ENCODE measurements at places on chromosomes 5 and 9. TPM values are rescaled to one million over a fixed set of nuclear protein-coding genes. Genes with fewer than 3 reads are reported as not detected.

GRCh38 chr9:97980918-97981845 is 2.0 kb upstream of the ANP32B start:
- DNase-seq = no peak

DNA sequence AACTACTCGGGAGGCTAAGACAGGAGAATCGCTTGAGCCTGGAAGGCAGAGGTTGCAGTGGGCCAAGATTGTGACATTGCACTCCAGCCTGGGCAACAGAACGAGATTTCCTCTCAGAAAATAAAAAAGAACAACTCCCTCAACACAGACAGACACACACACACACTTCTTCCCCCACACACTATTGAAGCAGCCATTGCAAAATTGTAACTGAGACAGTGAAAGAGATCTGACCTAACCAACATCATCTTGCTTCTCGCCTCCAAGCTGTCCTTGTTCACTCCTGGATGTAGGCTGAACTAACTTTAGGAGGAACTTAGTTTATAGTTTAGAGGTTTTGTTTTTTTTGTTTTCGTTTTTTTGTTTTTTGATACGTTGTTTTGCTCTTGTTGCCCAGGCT is 13.0 kb upstream of the PLIN2 start:
- DNase-seq = no peak

DNA sequence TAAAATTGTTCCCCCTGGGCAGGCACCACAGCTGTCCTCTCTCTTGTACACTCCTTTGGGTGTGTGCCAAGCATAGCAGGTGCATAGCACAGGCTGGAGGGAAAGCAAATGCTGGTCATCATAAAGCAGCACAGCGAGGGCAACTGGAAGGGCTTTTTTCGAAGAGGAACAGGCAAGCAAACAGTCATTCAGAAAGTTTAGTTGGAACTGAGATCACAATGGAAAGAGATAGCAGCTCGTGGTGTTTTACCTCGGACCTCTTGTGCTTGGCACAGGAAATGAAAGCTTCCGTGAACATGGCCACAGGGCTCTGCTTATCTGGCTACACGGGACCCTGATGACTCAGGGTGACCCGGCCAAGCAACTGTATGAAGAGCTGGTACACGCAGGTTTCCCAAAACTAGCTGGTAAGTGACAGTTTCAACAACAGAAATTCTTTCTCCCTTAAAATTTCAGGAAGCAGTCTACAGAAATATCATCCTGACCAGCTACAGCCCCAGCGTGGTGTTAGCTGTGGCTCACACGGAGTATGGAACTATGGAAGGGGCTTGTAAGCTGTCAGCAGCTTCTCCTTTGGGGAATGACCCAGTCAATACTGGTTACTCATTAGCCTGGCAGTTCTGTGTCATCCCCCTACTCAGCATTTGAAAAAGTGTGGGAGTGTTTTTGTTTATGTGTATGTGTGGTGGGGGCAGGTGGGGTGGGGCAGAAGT is 48.1 kb downstream of the POC5 start:
- no peak for DNase-seq

DNA sequence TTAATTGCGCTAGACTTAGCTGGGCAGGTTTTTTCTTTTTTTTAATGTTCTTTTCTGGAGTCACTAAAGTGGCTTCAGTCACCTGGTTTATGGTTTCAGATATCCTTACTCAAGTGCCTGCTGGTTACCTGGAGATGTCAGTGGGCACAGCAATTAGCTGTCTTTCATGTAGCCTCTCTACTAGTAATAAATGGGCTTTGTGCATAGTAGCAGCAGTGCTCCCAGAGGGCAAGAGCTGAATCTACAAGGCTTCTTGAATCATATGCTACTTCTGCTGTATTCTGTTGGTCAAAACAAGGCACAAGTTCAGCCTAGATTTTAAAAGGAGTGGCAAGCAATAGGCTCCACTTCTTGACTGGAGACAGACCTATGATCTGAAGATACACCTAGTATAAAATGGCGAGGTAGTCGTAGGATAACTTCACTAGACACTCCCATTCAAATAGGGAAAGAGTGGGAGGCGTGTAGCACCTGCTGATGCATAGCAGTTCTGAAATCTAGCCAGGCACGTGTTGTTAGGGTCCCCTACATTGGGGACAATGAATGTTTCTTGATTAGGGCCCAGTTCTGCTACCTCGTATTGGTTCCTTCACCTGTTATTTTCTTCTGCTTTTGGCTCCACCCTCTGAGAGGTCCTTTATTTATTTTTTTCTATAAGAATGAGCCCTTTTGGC is 7.0 kb downstream of the SCAMP1 start:
- DNase-seq = no peak

- DNase-seq = no peak
Measured at GRCh38 chr9:108099854-108100253, 610.3 kb upstream of the KLF4 start.

GRCh38 chr9:90815183-90815943 is 13.7 kb downstream of the SYK start:
- DNase-seq = no peak

GRCh38 chr5:170769898-170770416 is 13.6 kb upstream of the GABRP start:
- no peak for DNase-seq

DNA sequence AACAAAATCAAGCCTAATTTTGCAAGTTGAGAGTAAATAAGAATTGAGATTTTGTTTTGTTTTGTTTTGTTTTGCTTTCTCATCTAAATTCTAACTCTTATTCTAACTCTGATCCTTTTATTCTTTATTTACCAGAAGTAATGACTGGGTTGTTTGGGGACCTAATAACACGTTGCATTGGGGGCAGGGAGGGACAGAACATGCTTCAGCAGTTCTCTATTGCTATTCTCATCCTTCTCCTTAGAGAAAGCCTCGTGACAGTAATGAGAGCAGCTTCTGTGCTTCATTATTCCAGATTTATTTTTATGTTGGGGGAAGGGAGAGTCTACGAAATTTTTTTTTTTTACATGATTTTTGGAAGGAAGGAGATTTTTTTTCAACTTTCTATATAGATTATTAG is 21.1 kb downstream of the CPEB4 start:
- DNase-seq = peak; percentile 37

GRCh38 chr5:181281077-181281983 is 20.4 kb upstream of the TRIM52 start:
- no peak for DNase-seq

DNA sequence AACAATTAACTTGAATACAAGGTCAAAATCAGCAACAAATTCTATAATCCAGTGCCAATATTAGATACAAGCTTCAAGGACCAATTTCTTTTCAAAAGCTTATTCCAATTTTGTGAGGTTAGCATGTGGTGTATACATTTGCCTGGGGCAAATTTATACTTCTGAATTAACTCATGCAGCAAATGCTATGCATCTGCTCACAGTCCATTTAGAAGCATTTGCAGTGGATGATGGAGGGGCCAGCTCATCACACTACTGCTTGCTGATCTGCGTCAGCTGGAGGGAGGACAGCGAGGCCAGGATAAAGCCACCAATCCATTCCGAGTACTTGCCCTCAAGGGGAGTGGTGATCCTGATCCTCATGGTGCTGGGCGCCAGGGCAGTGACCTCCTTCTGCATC is 474.3 kb upstream of the KIF2A start:
- DNase-seq = no peak

Gene INIP
- 35.1 TPM for total RNA-seq

Gene MAMDC4
- 4.1 TPM for total RNA-seq

Gene ANGPTL2
- total RNA-seq = 2.0 TPM

Gene ACTBL2
- total RNA-seq = not detected

Data from frontal cortex (tissue), 4 donors.